ENCODE measurements at places on chromosomes 5 and 9. TPM values are rescaled to one million over a fixed set of nuclear protein-coding genes. Genes with fewer than 3 reads are reported as not detected.

- H3K4me3 ChIP-seq = no peak overlapping the region
- peaks cover 93% of the 10 kb centered on the region for H3K27me3 ChIP-seq
- H3K4me1 ChIP-seq = peaks cover 10% of the 10 kb centered on the region
- no peak for DNase-seq
- no peaks in the 10 kb centered on the region for H3K36me3 ChIP-seq
- H3K27ac ChIP-seq = no peak overlapping the region
These were observed 7.6 kb upstream of the PRUNE2 start for GRCh38 chr9:76913467-76913866.

- no peak overlapping the region for H3K4me3 ChIP-seq
- no peak for DNase-seq
- H3K4me1 ChIP-seq = peaks cover 4% of the 10 kb centered on the region
- peaks cover 9% of the 10 kb centered on the region for H3K27me3 ChIP-seq
- no peak overlapping the region for H3K27ac ChIP-seq
- H3K36me3 ChIP-seq = no peaks in the 10 kb centered on the region
These were observed 17.2 kb downstream of the STKLD1 start for GRCh38 chr9:133393399-133393798.

- no peak overlapping the region for H3K4me3 ChIP-seq
- peaks cover 41% of the 10 kb centered on the region for H3K4me1 ChIP-seq
- no peaks in the 10 kb centered on the region for H3K27me3 ChIP-seq
- DNase-seq = no peak
These were observed 260.1 kb upstream of the RGMB start for GRCh38 chr5:98513380-98513779.

DNA sequence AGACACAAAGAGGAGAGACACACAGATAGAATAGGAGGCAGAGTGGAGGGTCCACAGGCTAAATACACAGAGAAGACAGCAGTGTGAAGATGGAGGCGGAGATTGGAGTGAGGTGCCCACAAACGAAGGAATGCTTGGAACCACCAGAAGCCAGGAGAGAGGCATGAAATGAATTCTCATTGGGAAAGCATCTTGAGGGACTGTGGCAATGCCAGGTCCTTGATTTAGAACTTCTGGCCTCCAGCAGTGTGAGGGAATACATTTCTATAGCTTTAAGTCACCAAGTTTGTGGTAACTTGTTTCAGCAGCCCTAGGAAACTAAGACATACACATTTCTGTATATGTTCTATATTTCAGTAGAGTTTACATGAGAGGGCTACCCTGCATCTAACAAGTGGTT is 396.6 kb upstream of the ZNF608 start:
- DNase-seq = no peak
- no peaks in the 10 kb centered on the region for H3K36me3 ChIP-seq
- peaks cover 1% of the 10 kb centered on the region for H3K4me1 ChIP-seq
- no peaks in the 10 kb centered on the region for H3K27me3 ChIP-seq
- no peak overlapping the region for H3K27ac ChIP-seq

- no peaks in the 10 kb centered on the region for H3K27me3 ChIP-seq
- H3K36me3 ChIP-seq = peaks cover 16% of the 10 kb centered on the region
- H3K4me3 ChIP-seq = peak overlapping the region; percentile 48
- peak overlapping the region; percentile 94 for H3K27ac ChIP-seq
These were observed 225.8 kb downstream of the FANCC start for GRCh38 chr9:95091601-95092261.

The RMND5B gene
- 48.5 TPM for total RNA-seq

DNA sequence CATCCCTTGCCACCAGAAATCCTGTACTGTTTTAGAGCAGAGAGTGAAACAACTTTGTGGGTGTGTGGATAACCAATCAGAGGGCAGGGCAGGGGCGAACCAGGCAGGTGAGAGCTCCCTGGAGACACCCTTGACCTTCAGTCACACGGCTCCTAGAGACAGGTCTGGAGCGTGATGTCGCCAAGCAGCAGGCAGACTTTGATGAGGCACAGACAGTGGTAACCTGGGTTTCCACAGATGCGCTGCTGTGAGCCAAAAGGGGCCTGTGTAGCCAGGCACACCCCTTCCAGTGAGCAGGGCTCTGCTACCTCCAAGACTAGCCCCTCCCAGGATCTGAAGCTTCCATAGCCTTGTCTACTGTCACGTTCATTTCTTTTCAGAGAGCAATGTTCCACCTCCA is 317.8 kb upstream of the ADCY2 start:
- peaks cover 21% of the 10 kb centered on the region for H3K4me1 ChIP-seq
- no peak overlapping the region for H3K27ac ChIP-seq
- no peak for DNase-seq
- no peaks in the 10 kb centered on the region for H3K36me3 ChIP-seq

- DNase-seq = no peak
- peaks cover 9% of the 10 kb centered on the region for H3K4me1 ChIP-seq
These were observed 1.7 kb downstream of the POLR3G start for GRCh38 chr5:90476391-90476790.

The TMOD1 gene
- total RNA-seq = 10.1 TPM

The IL11RA gene
- 27.5 TPM for total RNA-seq

DNA sequence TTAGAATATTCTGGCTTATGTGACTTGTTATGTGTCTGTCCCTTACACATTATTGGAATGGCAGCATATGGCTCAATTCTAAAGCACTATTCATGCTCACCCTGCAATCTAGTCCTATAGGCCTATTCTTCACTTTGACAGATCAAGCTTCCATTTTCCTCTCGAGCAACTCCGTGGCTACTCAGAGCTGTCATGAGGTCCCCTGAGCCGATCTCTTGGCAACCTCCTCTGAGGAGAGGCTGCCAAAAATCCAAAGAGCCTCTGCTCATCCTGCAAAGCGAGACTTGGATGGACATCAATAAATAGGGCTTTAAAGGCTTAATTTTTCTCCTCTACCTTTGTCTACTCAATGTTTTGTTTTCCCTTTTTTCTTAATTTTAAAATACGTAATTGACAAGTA is 163.8 kb downstream of the GABRB2 start:
- DNase-seq = no peak
- H3K36me3 ChIP-seq = no peaks in the 10 kb centered on the region
- H3K27me3 ChIP-seq = no peaks in the 10 kb centered on the region

- H3K27me3 ChIP-seq = peaks cover 6% of the 10 kb centered on the region
- peaks cover 10% of the 10 kb centered on the region for H3K4me1 ChIP-seq
- no peak overlapping the region for H3K27ac ChIP-seq
- H3K4me3 ChIP-seq = no peak overlapping the region
These were observed 31.7 kb downstream of the IL33 start for GRCh38 chr9:6247266-6247665.

- H3K27ac ChIP-seq = no peak overlapping the region
- no peak overlapping the region for H3K4me3 ChIP-seq
- no peak for DNase-seq
These were observed 1.0 kb upstream of the MAMDC2 start for GRCh38 chr9:70042461-70043215.

DNA sequence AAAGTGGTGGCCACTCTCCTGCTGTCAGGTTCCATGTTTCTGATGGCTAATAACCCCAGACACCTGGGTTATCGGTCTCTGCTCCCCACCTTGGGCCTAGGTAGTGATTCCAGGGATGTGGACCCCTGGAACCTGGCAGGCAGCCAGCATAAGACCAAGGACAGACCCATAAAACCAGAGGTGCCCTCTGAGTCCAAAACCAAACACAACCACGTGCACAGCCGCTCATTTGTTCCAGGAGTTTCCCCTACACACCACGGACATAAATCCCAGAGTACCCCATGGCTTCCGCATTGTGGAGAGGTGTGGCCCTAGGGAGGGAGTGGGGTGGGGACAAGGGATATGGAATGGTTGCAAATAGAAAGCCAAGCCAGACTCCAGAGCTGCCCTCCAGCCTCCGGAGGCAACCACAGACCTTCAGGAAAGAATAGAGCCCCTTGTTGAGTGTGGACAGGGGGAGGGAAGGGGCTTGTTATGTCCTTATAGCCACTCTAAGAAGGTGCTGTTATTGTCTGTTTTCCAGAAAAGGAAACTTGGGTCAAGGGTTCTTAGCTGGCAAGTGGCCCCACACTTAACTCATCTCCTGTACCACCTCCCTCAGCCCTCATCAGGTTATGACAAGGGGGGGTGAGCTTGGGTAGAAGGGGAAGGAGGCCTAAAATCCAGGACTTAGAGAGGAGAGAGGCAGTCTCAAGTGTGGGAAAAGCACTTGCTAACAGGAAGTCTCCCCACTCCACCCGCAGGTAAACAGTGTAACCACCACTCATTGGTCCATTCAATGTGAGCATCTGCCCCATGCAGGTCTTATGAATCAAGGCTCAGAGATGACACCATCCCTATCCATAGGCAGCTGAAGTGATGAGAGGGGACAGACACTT is 23.6 kb upstream of the CYSTM1 start:
- H3K4me1 ChIP-seq = peaks cover 2% of the 10 kb centered on the region
- no peak overlapping the region for H3K27ac ChIP-seq
- H3K36me3 ChIP-seq = no peaks in the 10 kb centered on the region
- H3K27me3 ChIP-seq = peaks cover 49% of the 10 kb centered on the region
- DNase-seq = no peak

DNA sequence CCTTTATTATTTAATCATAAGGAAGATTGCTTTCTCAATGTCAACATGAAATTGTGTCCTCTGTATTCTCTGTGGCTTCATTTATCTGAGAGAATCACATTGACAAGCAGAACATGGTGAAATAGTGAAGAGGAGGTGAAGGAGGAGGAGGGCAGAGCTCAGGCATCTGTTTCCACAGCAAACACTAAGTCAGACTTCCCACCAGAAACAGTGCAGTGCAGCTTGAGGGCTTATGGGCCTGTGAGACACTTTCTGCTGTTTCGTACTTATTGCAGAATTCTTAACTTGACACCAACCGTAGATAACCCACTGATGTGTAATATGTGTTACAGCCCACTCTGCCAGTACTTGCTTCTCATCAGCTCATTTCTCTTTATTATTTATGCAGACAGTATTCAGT is 386.3 kb downstream of the DIRAS2 start:
- H3K4me1 ChIP-seq = no peaks in the 10 kb centered on the region
- no peak overlapping the region for H3K27ac ChIP-seq
- no peaks in the 10 kb centered on the region for H3K36me3 ChIP-seq

The ENTREP1 gene
- 3.7 TPM for total RNA-seq

GRCh38 chr9:114898741-114899140 is 31.6 kb downstream of the TNFSF8 start:
- no peak overlapping the region for H3K4me3 ChIP-seq
- H3K4me1 ChIP-seq = peaks cover 14% of the 10 kb centered on the region
- no peaks in the 10 kb centered on the region for H3K27me3 ChIP-seq
- H3K27ac ChIP-seq = no peak overlapping the region
- DNase-seq = no peak

- H3K27me3 ChIP-seq = no peaks in the 10 kb centered on the region
- DNase-seq = no peak
- H3K4me1 ChIP-seq = no peaks in the 10 kb centered on the region
- H3K4me3 ChIP-seq = no peak overlapping the region
These were observed 221.6 kb downstream of the SH3GL2 start for GRCh38 chr9:17800418-17800817.

DNA sequence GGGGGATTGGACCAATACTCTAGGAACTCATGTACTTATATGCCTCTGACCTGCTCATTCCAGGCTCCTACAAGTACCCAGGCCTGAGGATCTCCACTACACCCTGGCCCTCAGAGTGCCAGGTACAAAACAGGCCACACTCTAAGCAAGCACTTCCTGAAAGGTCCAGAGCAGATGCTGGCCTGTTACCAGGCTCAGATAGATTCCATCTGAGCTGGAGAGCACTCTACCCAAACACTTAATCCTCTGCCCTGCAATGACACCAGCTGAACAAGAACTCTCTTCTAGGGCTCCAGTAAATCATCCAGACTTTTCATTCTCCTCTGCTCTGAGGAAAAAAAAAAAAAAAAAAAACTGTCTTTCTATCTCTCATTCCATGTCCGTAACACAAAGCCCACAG is 2.9 kb downstream of the P4HA2 start:
- H3K27me3 ChIP-seq = peaks cover 31% of the 10 kb centered on the region
- no peak overlapping the region for H3K4me3 ChIP-seq
- H3K4me1 ChIP-seq = peaks cover 10% of the 10 kb centered on the region
- no peak overlapping the region for H3K27ac ChIP-seq
- DNase-seq = no peak
- H3K36me3 ChIP-seq = no peaks in the 10 kb centered on the region

The TSSK1B gene
- 0.29 TPM for total RNA-seq

The WDR36 gene
- total RNA-seq = 31.6 TPM

DNA sequence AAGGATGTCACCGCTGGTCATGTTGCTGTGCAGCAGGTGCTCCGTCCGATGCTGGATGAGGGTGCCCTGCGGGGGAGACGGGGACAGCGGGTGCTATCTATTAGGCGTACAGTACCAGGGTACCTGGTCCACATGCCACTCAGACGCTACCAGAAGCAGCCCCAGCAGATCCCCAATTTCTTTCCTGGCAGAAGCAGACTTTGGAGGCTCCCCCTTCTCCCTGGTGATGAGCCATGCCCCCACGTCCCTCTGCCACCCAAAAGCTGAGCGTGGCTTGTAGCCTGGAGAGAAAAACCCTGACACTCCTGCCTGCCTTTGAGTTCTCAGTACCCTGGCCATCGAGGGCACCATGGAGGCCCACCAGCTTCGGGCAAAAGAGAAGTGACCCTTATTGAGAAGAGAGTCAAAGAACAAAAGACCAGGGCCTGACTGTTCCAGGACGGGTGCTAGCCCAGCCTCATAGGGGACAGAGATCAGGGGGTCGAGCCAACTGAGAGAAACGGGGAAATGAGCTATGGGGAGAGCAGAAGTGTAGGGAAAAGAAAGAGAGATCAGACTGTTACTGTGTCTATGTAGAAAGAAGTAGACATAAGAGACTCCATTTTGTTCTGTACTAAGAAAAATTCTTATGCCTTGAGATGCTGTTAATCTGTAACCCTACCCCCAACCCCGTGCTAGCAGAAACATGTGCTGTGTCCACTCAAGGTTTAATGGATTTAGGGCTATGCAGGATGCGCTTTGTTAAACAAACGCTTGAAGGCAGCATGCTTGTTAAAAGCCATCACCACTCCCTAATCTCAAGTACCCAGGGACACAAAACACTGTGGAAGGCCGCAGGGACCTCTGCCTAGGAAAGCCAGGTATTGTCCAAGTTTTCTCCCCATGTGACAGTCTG is 62.0 kb upstream of the ZNF354B start:
- no peak for DNase-seq
- no peak overlapping the region for H3K27ac ChIP-seq
- no peak overlapping the region for H3K4me3 ChIP-seq
- peaks cover 22% of the 10 kb centered on the region for H3K27me3 ChIP-seq
- H3K4me1 ChIP-seq = no peaks in the 10 kb centered on the region

DNA sequence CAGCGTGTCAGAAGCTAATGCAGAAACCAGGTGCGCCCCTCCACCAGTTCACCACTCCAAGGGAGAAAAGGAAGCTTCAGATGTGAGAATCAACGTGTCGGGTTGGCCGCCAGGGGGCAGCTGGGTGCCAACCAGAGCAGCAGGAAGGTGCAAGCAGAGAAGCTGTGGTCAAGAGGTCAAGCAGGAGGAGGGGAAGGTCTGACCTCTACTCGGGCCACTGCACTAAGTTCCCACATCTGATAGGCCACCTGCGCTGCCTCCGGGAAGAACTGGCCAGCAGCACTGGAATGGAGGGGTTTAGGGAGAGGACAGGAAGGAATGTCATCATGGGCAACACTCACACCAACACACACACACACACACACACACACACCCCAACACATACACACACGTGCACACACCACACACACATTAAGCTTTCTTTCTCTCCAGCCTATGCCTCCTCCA is 31.4 kb downstream of the ANXA6 start:
- no peaks in the 10 kb centered on the region for H3K27me3 ChIP-seq
- no peak overlapping the region for H3K4me3 ChIP-seq
- no peak overlapping the region for H3K27ac ChIP-seq
- DNase-seq = peak; percentile 63
- H3K4me1 ChIP-seq = peaks cover 7% of the 10 kb centered on the region

GRCh38 chr5:90944116-90944515 is 385.5 kb downstream of the ADGRV1 start:
- no peaks in the 10 kb centered on the region for H3K27me3 ChIP-seq
- peaks cover 11% of the 10 kb centered on the region for H3K36me3 ChIP-seq
- DNase-seq = no peak
- H3K4me1 ChIP-seq = peaks cover 25% of the 10 kb centered on the region
- no peak overlapping the region for H3K4me3 ChIP-seq

All from progenitor cell of endocrine pancreas (in vitro differentiated cells).